ENCODE measurements at places on chromosomes 6 and 20. TPM values are rescaled to one million over a fixed set of nuclear protein-coding genes. Genes with fewer than 3 reads are reported as not detected.

NNAT gene
- total RNA-seq: 1.3 TPM

SLC35F1 gene
- under 0.01 TPM for total RNA-seq

DPPA5 gene
- not detected for total RNA-seq

SMPDL3A gene
- total RNA-seq: 21.3 TPM

BPIFA3 gene
- total RNA-seq: not detected

ARHGAP40 gene
- total RNA-seq: not detected

GRCh38 chr6:143264379-143264778 is 186.1 kb downstream of the ADAT2 start:
- DNase-seq: no peak

DNA sequence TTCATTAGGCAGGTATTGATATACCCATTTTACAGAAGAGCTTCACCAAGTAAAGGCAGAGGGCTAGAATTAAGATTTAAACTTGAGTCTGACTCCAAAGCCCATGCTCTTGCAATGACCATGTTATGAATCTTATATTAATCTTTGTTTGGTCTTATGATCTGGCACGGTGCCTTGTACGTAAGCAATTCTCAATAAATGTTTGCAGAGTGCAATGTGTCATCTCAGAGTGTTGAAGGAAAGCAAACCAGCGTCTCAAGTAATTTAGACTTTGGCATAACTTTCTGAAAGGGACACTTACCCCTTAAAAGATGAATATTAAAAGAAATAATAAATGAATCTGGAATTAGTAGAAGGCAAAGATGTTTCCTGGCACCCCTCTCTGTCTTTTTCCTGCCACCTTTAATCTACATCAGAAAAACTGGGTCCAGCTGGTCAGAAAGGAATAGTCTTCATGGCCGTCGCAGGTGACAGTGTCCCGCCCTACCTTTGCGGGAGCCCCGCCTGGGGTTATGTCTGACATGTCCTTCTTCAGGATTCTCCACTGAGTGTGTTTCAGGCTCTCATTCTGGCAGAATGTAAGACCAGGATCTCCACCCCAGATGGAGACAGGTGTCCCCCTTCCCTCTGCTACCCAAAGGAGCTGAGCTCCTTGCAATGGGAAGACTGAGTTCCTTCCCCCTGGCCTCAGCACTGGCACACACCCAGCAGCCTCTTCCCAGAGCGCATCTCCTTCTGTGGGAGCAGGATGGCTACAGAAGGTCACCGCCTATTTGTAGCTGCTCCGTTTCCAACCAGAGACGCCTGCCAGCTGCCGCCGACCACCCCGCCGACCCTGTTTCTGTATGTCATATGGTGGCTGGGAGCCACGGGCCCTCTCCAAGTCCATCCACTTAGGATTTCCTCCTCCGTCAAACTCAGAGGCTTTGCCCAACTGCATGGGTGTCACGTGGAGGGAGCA is 266.3 kb upstream of the ECI2 start:
- DNase-seq: no peak

DNA sequence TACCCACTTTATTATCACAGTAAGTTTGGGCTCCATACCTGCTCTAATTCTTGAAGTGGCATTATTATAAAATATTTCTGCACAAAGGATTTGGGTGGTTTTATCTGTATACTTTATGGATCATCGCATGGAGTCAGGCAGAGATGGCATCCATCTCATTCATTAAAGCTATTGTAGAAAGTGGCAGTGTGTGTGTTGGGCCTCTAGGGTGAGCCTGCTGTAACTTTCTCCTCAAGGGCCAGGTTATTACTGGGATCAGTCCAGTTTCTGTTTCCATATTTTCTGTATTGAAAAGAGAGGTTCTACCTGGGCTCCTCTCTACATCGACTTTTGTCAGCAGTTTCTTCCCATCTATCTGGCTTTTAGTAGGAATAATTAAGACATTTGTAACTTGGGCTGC is 511.1 kb downstream of the MMUT start:
- no peak for DNase-seq

DNA sequence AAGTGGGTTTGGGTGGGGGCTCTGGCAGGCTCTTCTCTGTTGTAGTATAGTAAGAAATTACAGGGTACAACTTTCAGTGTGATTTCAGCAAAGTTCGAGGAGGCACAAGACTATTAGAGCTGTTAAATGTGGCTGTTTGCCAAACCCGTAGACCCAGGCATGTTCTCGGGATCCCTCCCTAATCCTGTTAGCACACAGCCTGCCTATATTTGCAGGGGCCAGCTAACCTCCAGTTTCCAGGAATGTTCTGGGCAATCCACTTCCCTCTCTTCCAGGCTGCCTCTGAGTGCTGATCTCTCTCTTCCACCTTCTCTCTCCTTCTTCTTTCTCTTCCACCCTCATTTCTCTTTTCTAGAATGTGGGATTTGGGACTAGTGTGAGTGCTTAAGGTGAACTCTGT is 34.8 kb upstream of the ZFP64 start:
- peak; percentile 21 for DNase-seq

DNA sequence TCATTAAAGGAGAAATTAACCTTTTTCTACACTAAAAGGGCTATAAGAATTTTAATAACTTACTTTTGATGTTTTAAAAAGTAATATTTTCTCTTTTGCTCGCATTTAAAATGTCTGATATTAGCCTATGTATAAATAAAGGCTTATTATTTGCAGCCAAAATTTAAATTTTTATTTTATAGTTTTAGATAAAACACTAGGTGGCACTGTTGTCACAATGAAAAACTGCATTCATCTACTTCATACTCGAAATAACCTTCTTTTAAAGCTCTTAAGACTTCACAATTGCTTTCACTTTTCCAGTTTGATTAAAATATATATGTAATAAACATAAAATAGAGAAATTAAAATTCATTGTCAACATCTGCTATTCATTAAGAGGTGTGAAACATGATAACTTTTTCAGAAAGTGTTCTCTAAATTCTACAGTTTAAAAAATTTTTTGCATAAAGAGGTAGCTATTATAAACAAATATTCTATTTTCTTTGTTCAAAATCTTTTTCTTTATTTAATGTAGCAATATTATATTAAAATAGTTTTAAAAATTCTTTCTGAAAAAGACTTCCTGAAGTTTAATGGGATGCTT is 78.8 kb upstream of the DEFB112 start:
- DNase-seq: peak; percentile 18

- peak; percentile 94 for DNase-seq
These were observed 178.3 kb downstream of the THBS2 start for GRCh38 chr6:169075211-169075914.

GRCh38 chr6:134105940-134106339 is 53.5 kb upstream of the SLC2A12 start:
- DNase-seq: no peak

All from fibroblast of villous mesenchyme (primary cell).